ENCODE measurements at places on chromosomes 3 and 15. TPM values are rescaled to one million over a fixed set of nuclear protein-coding genes. Genes with fewer than 3 reads are reported as not detected.
A peak's percentile ranks its signal among the peaks of the same experiment; 100 is the strongest.

GRCh38 chr3:16102905-16103364 is 71.5 kb upstream of the GALNT15 start:
- DNase-seq = peak; percentile 95

DNA sequence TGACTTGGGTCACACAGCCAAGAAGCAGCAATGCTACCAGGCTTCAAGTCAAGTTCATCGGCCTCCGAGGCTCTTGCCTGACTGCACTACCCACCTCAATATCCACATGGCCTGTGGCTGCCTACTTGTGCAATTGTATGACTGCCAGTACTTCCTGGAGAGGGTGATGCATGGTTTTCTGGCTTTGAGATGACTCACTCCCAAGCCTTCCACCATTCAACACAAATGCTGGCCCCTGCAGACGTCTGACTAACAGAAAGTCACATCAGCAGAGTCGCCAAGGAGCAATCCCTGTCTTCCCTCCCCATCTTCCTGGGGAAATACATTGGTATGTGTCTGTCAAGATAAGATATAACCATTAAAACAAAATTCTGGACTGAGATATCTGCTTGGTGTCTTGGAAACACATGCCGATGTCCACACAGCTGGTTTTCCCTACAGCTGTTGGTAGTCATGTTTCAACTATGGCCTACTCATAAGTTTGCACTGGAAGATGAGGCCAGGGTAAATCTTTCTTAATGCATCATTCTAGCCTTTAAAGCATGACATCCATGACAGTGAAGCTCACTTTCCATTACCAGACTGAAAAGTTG is 79.6 kb upstream of the SPATA12 start:
- peak; percentile 99 for DNase-seq

GOLGA8S gene
- under 0.01 TPM for total RNA-seq

AMOTL2 gene
- 162 TPM for total RNA-seq

DNA sequence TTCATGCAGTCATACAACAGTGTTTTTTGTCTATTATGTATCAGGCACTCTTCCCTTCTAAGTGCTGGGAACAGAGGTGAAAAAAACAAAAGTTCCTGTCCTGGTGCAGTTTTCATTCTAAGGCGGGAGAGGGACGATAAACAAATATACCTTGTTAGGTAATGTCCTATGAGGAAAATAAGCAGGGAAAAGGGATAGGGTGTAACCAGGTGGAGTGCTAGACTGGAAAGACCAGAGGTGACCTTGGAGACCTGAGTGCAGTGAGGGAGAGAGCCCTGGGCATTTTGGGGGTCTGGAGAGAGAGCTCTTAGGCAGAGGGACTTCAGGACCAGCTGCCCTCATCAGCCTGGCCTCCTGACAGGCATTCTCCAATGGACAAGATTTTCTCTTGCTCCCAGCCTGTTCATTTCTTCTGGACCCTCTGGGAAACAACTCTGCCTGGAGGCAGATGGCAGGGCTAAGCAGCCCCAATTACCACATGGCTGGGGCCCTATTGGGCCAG is 97.2 kb upstream of the TJP1 start:
- no peak for DNase-seq

GRCh38 chr15:73050561-73051295 is 1.5 kb upstream of the NEO1 start:
- DNase-seq = no peak

U2SURP gene
- total RNA-seq = 29.4 TPM

ZNF860 gene
- total RNA-seq = 0.56 TPM

UCN2 gene
- 0.54 TPM for total RNA-seq

DNA sequence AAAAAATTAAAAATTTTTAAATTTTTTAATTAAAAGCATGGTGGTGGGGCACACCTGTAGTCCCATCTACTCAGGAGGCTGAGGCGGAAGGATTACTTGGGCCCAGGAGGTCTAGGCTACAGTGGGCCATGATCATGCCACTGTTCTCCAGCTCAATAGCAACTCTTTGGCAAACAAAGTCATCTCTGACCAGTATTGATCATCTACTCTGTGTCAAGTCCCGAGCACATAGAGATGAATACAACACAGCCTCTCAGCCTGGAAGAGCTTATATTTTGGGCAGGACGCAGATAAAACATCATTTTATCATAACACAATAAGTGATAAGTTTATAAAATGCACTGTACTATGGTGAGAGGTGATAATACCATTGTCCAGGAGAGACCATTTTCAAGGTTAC is 281.6 kb upstream of the GADL1 start:
- no peak for DNase-seq

GRCh38 chr3:172965256-172965655 is 175.8 kb downstream of the SPATA16 start:
- DNase-seq = peak; percentile 50

- no peak for DNase-seq
Observed at GRCh38 chr3:16490062-16490619, 23.4 kb downstream of the RFTN1 start.

REC114 gene
- total RNA-seq = not detected

DNA sequence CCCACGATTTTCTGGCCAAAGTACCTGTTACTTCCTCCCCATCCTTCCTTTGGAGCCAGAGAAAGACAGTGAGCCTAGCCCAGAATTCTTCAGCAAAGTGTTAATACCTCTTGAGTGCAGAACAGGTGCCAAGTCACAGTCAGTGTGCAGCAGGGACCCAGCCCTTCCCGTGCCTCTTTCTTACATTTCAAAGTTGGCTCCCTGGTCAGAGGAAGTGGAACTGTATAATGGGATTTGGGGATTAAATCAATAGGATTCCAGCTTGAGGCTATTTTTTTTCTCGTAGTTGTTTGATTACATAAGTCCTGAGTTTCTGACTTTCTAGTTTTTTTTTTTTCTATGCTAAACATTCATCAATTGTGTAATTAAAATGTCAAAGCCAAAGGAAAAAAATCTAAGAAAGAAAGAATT is 52.6 kb upstream of the ABHD10 start:
- DNase-seq = no peak
